Stimulated activated CD8-positive, alpha-beta memory T cell treated with anti-CD3 and anti-CD28 coated beads, Interleukin-2, amount 100 ng/mL, for 1 hour (primary cell): ENCODE measurements at places on chromosomes 6 and 20.

- no peak for DNase-seq
Observed at GRCh38 chr6:169859401-169859977, 108.1 kb downstream of the ERMARD start.

GRCh38 chr6:139325125-139325524 lies 33.3 kb upstream of the TXLNB start:
- DNase-seq: no peak

GRCh38 chr20:61193164-61193563 lies 58.9 kb upstream of the CDH4 start:
- no peak for DNase-seq

- DNase-seq: no peak
Observed at GRCh38 chr20:48738399-48739304, 89.1 kb downstream of the PREX1 start.
